ENCODE measurements at places on chromosomes 2 and 18.

DNA sequence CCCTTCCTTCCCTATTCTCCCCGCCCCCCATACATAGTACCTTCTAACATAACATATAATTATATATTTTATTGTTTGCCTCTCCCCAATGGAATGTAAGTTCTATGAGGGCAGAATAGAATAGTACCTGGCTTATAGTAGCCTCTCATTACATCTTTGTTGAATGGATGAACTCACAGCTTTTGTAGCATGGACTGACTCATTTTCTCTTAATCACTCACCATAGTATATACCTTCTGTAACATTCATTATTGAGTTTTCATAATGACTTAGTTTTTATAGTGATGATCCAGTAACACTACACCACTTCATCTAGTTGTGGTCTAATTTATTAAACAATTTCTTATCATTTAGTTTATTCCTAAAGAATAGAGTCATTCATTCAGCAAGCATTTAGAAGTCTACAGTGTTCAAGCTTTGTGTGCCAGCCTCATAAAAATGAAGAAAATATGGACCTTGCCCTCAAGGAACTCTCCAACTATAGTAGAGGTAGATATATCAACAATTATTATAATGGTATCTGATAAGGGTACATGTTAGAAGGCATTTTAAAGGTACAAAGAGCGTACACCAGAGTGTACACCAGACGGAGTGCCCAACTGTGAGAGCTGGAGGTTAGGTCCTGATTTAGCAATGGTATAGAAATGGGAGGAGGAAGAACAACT is 31.1 kb downstream of the NCOA1 start:
- no peak for DNase-seq

DNA sequence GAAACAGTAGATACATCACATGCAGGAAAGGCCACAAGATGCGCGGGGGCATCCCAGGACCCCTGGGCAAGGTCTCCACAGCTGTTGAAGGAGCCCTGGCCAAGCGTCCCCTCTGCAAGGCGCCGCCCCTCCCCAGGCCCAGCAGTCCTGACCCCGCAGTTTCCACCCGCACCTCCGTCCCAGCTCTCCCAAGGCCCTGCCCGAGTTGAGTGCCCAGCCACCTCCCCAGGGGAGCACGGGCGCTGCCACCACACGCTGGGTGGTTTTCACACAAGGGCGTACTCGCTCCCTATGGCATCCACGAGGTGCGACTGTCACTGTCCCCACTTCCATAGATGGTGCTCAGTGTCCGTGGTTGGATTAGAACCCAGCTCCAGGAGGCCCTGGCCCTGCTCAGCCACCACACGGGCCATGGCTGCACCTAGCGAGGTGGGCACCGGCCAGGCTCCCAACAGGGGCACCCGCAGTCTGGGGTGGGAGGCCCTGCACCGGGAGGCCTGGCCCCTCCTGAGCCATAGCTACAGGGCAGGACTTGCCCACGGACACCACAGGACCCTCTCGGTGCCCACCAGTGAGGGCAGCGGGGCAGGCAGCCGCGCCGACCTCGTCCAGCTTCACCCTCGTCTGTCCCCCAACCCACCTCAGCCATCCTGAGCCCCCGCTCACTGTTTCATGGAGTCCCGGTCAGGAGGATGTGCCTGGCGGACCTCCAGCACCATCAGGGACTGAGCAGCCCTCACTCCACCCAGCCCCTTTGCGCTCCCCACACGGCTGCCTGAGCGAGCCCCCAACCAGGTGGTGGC is 36.0 kb downstream of the KIF1A start:
- DNase-seq = no peak

DNA sequence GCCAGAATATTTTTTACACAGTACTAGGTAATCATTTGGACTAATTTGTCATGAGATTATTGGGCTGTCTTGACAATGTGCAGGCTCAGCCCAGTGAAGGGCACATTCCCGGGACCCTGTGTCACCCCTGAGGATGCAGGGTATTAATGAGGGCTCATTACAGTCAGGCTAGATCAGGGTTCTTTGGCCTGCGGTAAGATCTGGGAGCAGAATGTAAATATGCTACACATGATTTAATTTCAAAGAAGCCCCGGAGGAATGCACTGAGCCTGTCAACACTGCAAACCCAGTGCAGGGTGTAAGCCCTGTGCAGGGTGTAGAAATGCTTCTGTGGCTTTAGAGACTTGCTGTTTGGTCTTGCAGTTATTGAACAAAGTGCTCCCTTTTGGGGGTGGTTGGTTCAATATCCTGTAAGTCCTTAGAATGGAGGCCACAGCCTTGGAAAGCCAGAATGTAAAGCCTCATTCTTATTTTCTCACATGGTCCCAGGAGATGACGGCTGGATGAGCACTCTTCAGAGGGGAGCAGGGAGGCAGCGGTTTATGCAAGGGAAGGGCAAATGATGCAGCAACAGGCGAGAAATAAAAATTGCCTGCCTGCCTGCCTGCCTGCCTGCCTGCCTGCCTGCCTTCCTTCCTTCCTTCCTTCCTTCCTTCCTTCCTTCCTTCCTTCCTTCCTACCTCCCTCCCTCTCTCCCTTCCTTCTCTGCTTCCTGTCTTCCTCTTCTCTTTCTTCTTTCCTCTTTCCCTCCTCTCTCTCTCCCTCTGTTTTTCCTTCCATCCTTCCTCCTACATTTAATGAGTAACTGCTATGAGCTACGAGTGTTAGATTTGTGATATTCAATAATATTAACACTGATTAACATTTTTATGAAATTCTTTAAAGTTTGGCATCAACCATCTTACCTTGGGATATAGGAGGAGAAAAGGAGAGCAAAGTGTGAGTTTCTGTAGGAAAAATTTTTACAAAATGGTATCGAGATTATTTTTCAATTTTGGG is 148.8 kb downstream of the VAPA start:
- no peak for DNase-seq

DNA sequence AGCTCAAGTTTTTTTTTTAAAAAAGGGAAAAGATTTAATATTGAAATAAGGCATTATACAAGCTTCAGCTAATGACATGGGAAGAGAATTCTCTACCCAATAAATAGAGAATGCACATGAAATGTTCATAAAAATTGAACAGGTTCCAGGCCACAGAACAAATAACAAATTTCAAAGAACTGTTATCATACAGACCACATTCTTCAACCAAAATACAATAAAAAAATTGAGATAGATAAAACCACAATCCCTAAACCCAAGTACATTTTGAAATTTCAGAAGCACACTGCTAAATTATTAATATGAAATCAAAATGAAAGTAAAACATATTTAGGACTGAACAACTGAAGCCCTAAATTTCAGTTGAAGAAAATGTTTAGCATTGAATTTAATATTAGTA is 89.6 kb downstream of the BCL2 start:
- DNase-seq = peak; percentile 44

GRCh38 chr2:235756491-235756890 is 262.6 kb downstream of the AGAP1 start:
- no peak for DNase-seq

DNA sequence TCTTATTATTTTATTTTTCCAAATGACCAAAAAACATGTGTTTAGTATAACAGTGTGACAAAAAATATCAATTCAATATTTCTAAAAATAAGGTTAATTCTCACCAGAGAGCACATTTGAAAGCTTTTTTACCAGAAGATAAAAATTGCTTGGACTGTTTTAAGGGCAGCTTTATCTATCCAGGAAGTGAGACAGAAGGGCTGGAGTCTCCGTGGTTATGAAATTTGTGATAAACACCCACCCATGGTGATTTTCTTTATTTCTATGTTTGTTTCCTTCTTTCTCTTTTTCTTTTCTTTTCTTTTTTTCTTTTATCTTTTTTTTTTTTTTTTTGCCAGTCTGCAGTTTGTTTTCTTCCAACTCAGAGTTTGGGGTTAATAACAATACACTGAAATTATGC is 298.5 kb downstream of the PIEZO2 start:
- DNase-seq = peak; percentile 27

- no peak for DNase-seq
These were observed 49.8 kb downstream of the PIAS2 start for GRCh38 chr18:46867367-46868143.

- no peak for DNase-seq
These were observed 132.4 kb upstream of the ITGA6 start for GRCh38 chr2:172294983-172295382.

- peak; percentile 80 for DNase-seq
These were observed 230.9 kb downstream of the LOXHD1 start for GRCh38 chr18:46426021-46426678.

DNA sequence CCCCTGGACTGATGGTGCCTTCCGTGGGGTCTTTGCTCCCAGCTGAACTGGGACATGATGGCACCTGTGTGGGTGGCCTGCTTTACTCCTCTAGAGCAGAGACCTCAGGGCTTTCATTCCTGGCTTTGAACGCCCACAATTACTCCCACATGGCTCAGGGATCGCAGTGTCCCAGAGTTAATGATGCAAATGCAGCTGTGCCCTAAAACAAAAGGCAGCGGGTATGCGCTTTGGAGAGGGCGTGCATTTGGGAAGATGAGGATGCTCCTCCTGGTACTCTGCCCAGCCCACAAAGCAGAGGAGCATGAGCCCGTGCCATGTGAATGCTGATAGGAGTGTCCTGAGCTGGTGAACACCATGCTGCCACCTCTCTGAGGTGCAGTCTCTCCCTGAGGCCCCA is 173.4 kb downstream of the FHOD3 start:
- no peak for DNase-seq

DNA sequence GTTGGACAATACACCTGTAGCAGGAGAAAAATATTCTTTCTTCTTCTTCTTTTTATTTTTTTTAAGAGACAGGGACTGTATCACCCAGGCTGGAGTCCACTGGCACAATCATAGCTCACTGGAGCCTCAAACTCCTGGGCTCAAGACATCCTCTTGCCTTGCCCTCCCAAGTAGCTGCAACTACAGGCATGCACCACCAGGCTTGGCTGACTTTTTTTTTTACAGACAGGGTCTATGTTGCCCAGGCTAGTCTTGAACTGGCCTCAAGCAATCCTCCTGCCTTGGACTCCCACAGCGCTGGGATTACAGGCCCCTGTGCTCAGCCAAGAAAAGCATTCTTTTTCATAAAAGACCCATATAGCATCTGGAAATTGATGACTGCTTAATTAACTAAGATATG is 17.1 kb upstream of the ARHGAP28 start:
- no peak for DNase-seq

DNA sequence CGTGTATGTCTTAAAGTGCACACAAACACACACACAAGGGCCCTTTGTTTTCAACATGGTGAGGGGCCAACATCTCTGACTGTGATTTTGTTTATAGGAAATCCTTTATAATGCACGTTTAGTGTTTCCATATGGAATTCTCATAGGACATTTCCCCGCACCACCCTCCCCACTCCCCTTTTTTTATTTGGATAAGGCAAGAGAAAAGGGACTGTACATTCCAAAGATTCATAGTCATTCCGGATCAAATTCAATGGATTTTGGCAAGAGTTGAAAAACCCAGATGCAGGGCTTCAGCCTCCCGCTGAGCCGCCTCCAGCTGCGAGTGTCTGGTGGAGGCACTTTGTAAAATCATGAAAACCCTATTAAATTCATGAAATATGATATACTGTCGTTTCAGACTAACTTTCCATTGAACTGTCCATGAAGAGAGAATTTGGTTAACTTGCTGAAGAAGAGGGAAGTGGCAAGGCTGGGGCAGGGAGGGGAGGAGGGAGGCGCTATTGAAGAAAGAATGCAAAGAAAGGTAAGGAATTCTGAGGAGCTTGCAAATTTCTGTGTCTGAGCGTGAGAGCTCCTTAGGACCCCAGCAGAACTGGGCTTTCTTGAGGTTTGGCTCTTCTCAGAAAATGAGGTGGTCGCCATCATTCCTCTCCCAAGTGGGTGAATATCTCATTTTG is 25.8 kb upstream of the SLC14A2 start:
- DNase-seq = no peak

DNA sequence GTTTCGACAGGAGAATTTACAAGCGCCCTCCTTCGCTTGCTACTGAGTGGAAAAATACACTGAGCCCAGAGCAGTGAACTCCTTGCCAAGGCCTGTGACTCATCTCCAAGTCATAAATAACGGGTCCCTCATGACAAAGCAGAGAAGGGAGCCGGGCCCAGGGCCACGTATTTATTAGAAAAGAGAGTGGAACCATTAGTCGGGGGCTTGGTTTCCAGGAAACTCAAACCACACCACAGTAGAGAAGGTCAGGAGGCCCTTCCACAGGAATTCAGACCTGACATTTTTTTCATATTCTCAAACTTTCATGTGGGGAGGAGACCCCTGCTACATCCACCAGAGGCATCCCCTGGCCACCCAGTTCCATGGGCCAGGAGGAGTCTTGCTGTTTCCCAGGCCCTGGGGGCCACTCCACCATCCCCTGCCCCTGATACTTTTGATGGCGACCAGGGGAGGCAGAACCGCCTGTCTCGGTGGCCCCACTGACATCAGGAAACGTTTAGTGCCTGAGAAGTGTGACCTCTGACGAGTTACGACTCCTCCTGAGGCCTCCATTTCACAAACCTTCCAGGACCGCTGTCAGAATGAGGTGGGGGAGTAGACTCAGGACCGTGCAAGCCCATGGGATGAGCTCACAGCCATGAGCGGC is 289.7 kb downstream of the DYSF start:
- DNase-seq = peak; percentile 5

DNA sequence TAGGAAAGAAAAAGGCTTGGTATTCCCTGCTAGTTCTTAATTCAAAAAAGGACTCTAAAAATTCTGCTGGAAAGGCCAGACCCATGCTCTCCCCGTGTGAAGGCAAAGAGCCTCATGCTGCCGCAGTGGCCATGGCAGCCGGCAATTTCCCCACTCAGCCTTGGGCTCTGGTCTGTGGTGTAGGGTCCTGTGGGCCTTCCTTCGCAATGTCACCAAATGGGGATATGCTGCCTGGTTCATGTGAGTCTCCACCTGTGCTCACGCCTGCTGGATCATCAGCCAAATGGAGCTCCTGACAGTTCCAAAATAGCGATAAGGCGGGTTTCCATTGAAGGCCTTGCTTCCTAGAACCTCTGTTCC is 282.8 kb upstream of the ATP5MC3 start:
- no peak for DNase-seq

DNA sequence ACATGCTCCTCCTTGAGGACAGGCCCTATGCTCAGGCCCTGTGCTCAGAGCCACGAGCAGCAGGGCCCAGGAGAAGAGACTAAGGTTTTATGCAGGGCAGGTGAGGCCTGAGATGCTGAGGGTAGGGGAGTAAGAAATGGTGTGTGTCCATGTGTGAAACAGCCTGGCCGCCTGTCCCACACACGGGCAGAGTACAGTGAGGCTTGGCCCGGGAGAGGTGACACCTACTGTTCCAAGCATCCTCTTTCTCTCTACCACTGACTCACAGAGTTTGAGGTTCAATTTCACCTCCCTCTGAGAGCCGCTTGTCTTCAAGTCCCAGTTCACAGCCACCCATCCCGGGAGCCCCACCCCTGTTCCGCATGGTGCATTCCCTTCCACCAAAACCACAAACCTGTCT is 54.1 kb downstream of the ADNP2 start:
- DNase-seq = no peak

All from common myeloid progenitor, CD34-positive (primary cell).